ENCODE measurements at places on chromosomes 13 and 19.

DNA sequence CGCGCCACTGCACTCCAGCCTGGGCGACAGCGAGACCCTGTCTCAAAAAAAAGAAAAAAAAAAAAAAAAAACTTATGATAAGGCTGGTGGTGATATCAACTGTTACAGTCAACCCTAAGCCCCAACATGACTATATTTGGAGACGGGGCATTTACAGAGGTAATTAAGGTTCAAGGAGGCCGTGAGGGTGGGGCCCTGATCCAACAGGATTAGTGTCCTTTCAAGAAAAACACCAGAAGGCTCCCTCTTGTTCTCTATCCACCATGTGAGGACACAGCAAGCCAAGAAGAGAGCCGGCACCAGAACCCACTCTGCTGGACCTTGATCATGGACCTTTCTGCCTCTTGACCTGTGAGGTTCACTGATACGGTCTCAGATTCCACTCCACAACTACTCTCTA is 14.1 kb downstream of the MIER2 start:
- no peak for DNase-seq

DNA sequence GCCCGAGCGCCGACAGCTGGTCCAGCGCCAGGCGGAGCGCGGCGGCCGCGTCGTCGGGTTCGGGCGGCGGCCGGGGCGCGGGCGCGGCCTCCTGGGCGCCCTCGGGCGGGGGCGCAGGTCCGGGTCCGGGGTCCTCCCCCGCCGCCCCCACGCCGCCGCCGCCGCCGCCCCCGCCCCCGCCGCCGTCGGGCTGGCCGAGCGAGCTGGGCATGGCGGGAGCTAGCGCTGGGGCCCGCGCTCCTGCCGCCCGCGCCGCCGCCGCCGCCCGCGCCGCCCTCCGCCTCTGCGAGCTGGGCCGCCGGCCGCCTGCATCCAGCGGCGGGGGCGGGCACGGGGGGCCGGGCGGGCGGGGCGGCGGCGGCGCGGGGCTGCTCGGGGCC is 287 bp downstream of the MEX3D start:
- no peak for DNase-seq

DNA sequence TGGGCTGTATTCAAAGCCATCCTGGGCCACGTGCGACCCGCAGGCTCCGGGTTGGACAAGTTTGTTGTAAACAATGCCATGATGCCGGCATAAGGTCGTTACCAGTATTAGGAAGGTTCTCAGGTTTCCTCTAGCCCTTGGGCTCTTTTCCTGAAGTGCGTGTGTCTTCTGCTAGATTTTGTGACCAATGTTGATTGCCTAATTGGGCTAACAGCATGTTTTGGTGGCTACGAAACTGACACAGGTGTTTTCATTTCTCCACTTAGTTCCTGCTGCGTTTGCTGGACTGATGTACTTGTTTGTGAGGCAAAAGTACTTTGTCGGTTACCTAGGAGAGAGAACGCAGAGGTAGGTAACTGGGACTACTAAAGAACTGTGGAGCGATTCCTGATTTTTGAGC is 20.3 kb downstream of the ALOX5AP start:
- DNase-seq = no peak

DNA sequence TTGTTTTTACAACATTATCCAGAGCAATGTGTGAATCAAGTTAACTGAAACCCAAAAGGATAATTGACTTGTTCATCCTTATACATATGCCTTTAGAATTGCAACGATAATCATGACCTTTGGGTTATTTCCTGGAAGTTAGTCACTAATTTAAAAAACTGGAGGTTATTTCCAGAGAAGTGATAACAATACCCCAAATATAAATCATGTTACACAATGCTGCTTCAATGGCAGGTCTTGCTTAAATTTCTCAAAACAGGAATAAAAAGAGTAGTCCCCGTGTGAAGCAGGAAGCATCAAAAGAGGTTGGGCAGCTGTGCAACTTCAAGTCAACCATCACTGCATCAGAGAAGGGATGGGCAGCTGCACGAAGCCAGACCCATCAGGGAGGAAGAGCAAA is 134.4 kb downstream of the EFNB2 start:
- no peak for DNase-seq

GRCh38 chr19:6663236-6664201 is 6.4 kb downstream of the TNFSF14 start:
- DNase-seq = peak; percentile 56

DNA sequence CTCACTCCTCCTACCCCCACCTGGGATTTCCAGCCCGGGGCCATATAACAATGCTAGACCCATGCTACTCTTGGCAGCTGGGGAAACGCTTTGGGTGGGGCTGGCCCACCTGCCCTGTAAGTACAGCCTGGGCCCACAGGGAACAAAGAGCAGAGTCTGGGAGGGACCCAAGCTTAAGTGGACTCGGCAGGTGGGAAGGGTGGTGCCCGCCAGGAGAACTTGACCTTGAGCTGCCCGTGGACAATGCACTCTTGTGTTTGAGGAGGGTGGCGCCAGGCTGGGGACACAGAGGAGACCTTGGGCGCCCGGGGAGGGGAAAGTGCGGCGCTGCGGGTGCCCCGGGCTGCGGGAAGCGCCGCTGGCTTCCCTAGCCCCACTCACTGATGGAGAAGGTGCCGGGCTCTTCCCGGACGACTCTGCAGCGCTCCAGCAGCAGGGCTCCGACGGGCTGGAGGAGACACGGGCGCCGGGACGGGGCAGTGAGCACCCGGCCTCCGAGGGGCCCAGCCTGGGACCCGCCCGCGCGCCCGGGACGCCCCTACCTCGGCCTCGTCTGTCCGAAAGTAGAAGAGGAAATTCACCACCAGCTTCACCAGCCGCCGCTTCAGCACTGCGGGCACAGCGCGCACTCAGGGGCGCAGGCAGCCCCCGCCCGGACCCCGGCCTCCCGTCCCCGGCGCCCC is 607 bp downstream of the PLEKHJ1 start:
- DNase-seq = no peak

DNA sequence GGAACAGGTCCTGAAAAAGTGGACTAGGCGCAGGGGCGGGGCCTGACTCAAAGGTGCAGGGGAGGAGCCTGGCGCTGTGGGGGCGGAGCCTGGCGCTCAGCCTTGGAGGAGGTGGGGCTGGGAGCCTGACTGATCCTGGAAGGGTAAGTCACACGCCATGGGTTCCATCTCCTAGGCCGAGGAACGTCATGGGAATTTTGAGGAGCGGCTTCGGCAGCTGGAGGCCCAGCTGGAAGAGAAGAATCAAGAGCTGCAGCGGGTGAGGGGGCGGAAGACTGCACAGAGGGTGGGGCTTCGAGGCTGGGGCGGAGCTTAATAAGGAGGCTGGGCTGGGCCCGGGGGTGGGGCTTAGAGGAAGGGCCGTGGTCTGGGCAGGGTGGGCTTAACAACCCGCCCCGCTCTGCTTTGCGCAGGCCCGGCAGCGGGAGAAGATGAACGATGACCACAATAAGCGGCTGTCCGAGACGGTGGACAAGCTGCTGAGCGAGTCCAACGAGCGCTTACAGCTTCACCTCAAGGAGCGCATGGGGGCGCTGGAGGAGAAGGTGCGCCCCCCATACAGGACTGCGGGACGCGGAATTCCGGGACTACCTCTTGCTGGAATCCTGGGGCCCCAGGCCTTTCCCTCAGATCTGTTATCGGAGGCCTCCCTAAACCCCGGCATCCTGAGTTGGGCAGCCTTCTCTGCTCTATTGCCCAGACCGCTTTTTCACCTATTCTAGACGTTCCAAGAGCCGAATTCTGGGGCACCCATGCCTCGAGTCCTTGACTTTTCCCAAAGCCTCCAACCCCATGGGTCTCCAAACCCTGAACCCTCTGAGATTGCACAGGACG is 14.5 kb downstream of the PPFIA3 start:
- DNase-seq = peak; percentile 56
